Fibroblast of skin of right biceps (primary cell): ENCODE measurements at places on chromosomes 2 and 18.

- peak; percentile 67 for DNase-seq
These were observed at the start of gene STON1 for GRCh38 chr2:48530033-48530811. TSS of gene STON1 (plus strand) at chr2:48530154. CDS start at chr2:48580634, 50,480 bp downstream.

DNA sequence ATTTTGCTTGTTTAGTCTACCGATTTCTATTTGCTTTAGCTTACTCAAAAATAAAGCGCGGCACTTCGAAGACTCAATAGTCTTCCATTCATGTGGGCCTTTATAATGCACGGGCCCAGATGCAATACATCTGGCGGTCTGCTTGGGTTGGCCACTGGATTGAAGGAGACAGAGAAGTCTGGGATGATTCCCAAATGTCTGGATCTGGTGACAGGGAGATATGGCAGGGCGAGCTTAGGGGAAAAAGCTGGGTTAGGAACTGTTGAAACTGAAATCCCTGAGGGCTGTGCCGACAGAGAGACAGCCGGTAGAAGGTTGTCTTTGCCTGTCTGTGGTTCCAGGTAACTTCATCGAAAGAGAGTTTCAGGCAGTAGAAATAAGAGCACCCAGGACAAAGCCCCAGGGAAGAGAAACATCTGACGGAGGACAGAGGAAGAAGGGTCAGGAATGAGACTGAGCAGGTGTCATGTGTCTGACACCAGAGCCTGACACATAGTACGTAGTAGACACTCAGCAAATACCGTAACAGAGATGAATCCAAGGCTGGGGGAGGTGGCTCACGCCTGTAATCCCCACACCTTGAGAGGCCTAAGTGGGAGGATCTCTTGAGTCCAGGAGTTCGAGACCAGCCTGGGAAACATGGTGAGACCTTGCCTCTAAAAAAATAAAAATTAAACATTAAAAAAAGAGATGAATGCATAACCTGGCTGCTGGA lies 13.6 kb downstream of the CLUL1 start:
- no peak for DNase-seq

DNA sequence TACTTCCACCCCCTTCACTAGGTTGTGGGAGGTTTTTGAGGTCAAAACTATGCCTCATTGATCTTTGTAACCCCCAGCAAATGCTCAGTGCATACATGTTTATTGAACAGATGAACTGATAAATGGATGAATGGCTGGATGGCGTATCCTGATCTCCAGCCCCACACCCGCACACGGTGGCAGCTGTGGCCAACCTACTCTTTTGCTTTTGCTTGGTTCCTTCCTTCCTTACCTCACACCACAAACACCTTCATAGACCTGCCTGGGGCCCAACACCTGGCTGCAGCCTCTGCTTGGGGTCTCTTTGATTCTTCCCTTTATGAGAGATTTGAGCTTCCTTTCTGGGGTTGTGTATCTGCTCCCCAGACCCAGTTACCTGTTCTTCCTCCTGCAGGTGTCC lies 25.9 kb downstream of the SPP2 start:
- DNase-seq: no peak

DNA sequence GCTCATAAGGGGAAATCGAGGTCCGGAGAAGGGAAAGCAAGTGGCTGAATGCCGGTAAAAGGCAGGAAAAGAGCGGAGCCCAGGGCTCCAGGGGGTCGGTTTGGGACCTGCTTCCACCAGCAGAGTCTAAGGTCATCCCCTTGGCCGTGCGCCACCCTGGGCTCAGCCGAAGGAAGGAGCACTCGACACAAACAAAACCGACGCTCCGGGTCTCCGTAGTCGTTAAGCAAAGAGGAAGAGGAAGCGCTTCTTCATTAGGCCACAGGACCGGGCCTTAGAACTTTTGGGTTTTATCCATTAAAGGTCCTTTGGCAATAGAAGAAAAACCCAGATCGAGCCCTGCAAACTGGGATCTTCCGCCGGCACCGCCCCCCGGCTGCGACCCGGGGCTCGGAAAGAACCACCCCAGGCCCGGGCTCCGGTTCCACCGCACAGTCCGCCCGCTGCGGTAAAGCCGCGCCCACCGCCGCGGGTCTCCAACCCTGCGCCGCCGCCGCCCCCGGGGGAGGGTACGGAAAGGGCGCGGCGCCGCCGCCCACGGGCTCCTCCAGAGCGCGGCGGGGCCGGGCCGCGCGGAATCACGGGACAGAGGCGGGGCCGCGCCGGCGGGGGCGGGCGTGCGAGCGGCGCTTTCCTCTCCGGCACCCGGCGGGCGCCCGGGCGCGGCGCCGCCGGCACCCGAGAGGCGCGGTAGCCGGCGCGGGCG lies at the start of gene TTL:
TTL (plus strand) TSS at position 629 of the 706 bp plus-strand sequence. CDS start 189 bp downstream, outside the sequence.
- peak; percentile 73 for DNase-seq

GRCh38 chr2:200615247-200615646 lies 29.4 kb downstream of the AOX1 start:
- peak; percentile 86 for DNase-seq

GRCh38 chr2:177164584-177165052 lies 48.0 kb upstream of the HNRNPA3 start:
- peak; percentile 84 for DNase-seq

GRCh38 chr2:147925886-147926285 lies 81.1 kb downstream of the ACVR2A start:
- peak; percentile 12 for DNase-seq

DNA sequence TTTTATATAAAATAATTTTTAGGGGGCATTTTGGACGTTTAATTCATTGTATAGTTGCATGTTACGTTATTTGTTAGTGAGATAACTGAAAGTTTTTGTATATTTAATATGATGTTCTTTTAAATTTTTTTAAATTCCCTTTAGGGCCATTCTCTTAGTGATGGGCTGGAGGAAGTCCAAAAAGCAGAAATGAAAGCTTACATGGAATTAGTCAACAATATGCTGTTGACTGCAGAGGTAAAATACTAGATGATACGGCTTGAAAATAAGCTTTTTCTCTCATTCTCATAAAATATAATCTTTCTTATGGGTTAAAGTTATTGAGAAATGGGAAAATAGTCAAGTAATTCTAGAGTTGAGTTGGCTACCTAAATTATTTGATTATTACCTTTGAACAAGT lies 58.9 kb downstream of the MTX2 start:
- DNase-seq: no peak

DNA sequence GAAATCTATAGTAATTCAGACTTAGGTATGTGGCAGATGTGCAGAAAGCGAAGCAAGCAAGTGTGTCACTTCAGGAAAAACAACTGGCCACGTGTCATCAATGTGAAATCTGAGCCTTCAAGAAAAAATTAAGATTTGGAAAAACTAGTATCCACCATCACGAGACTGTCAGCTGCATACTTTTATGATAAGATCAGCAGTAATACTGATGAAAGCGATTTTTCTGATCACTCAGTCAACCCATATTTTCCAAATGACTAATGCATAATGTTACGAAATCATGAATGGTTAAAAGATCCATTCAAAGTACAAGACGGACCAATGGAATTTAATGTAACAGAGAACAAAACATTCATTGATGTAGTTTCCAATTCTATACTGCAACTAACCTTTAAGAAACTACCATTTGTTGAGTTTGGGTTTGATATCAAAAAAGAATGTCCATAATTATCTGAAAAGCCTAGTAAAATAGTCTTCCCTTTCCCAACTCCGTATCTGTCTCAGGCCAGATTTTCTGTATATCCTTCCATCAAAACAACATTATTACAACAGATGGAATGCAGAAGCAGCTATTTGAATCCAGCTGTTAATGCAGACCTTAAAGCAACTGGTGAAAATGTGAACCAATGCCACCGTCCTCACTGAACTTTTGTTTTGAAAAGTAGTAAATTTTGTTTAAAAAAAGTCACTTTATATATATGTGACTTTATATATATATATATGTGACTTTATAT lies 17.0 kb upstream of the BCL2 start:
- peak; percentile 94 for DNase-seq

- DNase-seq: no peak
These were observed 28.8 kb downstream of the CNRIP1 start for GRCh38 chr2:68290901-68291300.

DNA sequence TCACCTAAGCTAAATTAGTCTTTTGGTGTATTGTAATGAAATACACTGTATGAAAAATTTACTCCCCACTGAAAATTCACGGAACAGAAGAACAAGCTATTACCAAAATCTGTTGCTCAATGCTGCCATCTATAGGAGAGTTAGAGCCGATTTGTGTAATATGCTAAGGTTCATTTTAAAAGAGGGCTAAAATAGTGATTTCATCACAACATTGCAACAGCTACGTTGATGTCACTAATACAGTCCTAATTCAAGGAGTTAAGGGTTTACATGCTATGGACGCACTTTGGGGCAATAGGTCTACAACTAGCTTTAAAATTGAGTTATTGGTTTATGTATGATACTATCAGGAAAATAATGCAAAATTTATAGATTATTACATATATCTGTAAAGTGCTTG lies 3.0 kb upstream of the IRS1 start:
- DNase-seq: peak; percentile 77
